ENCODE measurements at places on chromosomes 7 and 10. TPM values are rescaled to one million over a fixed set of nuclear protein-coding genes. Genes with fewer than 3 reads are reported as not detected.
A peak's percentile ranks its signal among the peaks of the same experiment; 100 is the strongest.

The SFRP5 gene
- 1.9 TPM for total RNA-seq

The CRHR2 gene
- total RNA-seq = not detected

The XPNPEP1 gene
- total RNA-seq = 180 TPM

The LANCL2 gene
- 17.0 TPM for total RNA-seq

The DKK1 gene
- total RNA-seq = 0.27 TPM

The A1CF gene
- not detected for total RNA-seq

- DNase-seq = no peak
These were observed 101.6 kb downstream of the NKX6-2 start for GRCh38 chr10:132684164-132684891.

GRCh38 chr7:2954433-2954853 is 89.2 kb downstream of the CARD11 start:
- DNase-seq = no peak

DNA sequence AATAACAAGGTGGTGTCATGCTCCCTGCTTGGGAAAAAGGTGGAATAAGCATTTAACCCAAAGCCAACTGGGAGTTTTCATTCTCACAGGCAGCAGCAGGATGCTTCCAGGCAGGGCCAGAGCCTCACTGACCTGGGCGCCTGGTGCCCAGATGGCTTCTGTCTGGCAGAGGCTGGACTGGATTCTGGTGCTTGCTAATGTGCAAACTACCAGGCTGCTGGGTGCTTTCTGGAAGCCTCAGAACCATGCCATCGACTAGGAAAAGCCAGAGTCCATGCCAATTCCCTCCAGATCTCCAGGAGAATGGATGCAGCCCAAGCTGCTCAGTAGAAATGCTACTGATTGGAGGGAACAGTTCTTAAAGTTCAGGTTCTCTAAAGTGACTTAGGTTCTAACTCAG is 36.2 kb downstream of the VIPR2 start:
- DNase-seq = no peak

DNA sequence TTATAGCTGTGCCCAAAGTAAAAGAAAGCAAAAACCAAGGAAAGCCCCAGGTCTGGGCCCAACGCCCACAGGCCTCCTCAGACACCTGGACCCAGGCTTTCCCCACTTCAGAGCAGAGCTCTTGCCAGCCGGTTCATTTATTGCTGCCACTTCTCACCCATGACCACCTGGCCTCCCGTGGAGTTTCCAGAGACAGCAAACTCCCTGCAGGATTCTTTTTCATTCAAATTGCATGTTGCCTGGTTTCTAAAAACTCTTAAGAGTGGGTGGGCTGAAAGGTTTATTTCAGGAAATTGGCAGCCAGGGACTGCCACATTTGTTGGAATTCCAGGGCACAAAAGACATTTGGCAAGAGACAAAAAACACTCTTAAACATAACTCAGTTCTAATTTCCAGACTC is 4.7 kb downstream of the VOPP1 start:
- DNase-seq = no peak

DNA sequence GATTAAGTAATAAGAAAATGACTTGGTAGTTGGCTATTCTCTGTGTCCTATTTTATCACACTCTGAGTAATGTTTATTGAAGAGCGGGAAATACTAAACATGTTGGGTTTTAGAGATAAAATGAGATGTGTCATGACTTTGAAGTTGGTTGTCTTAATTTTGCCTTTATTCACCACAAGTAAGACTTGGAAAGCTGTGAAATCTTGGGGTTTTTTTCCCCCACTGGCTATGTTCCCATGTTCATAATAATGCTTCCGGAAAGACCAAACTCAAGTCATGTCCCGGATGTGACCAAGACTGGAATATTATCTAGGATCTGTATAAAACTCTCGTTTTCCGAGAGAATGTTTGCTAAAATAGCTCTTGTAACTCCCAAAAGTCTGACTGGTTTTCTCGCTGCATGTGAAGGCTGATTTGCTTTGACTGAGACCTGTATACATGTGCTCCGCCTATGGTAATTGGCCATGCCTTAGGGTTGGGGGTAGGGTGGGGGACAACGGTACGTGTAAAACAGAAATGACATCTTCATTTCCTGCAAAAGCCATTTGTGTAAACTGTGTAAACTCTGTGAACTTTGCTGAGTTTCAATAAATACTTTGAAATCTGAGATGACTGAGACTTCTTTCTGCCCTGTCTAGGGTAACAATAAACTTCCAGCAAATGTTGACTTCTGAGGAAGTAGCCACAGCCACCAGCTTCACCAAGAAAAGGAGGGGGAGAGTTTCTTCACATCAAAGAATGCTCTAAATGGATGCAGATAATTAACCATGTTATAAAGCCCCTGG is 169.6 kb downstream of the ZNF365 start:
- DNase-seq = no peak

GRCh38 chr10:115989621-115990020 is 283.4 kb downstream of the GFRA1 start:
- DNase-seq = no peak

DNA sequence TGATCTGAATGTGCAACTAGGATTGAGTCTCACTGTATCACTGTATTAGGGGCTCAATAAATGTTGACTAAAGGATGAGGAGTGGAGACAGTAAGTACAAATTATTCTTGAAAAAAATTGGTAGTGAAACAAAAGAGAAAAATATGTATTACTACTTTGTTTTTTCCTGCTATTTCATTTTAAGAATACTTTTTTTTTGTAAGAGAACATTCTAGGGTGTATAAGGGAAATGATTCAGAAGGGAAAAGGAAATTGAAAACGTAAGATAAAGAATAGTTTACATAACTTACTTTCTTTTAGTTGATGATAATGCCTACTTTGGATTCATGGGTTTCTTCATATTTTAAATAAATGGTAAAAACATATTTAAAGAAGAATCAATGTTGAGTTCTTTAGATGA is 9.6 kb downstream of the CAPZA2 start:
- no peak for DNase-seq

DNA sequence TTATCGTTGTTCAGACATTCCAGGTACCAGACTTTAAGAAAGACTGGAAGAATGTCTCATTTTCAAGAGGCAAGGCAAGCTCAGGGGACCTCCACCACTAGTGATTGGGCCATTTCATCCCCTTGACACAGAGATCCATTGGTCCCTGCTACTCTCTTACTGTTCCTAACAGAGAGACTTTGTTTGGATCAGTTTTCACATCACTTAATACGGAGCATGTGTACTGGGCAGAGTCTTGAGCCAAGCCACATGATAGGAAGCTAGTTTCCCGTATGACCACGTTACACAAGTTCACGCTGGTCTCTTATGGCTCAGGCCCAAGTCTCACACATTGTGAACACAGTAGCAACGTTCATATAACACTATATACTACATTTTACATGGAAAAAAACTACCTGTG is 269.9 kb downstream of the BAMBI start:
- no peak for DNase-seq

DNA sequence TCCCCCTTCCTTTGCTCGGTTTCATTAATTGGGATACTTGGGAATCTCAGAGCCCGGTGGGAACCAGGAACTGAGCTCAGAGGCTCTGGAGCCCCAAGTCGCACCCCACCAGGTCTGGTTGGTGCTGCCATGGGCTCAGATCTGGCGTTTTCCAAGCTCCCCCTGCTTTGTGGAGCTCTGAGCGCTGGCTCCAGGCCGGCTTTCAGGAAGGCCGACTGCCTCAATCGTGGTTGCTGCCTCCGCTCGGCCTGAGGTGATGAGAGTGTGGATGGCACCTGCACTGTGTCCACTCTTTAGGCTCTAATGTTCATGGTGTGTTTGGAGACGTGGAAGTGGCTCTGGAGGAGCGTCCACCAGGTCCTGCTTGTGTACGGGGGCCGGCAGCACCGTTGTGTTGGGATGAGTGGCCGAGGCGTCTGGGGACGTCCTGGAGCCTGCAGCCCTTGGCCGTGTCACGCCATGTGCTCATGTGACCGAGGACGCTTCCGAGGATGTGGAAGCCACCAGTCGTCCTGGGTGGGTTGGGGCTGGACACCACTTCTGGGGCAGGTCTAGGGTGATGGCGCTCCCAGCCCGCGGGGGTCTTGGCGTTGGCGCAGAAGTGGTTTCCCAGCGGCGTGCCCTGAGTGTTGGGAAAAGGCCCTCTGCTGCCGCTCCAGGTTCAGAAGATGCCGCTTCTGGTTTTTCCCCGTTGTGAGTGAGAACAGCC is 8.2 kb downstream of the INPP5A start:
- no peak for DNase-seq

- DNase-seq = no peak
These were observed 82.5 kb upstream of the TBX20 start for GRCh38 chr7:35336444-35336843.

DNA sequence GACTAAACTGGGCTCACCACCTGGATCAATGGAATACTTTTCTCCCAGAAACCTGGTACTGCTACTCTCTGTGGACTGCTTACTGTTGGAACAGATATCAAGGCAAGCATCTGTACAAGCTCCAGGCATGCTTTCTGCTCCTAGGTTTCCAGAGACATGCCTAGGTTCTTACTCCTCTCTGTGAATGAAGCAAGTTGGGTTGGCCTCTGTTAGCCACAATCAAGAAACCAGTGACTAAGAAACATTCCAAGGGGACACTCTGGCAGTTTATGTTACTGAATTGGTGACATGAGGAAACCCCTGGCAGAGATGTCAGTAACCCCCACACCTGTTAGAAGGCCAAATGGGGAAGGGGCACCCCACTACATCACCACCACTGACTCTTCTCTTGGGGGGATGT is 121.9 kb downstream of the GFRA1 start:
- no peak for DNase-seq

DNA sequence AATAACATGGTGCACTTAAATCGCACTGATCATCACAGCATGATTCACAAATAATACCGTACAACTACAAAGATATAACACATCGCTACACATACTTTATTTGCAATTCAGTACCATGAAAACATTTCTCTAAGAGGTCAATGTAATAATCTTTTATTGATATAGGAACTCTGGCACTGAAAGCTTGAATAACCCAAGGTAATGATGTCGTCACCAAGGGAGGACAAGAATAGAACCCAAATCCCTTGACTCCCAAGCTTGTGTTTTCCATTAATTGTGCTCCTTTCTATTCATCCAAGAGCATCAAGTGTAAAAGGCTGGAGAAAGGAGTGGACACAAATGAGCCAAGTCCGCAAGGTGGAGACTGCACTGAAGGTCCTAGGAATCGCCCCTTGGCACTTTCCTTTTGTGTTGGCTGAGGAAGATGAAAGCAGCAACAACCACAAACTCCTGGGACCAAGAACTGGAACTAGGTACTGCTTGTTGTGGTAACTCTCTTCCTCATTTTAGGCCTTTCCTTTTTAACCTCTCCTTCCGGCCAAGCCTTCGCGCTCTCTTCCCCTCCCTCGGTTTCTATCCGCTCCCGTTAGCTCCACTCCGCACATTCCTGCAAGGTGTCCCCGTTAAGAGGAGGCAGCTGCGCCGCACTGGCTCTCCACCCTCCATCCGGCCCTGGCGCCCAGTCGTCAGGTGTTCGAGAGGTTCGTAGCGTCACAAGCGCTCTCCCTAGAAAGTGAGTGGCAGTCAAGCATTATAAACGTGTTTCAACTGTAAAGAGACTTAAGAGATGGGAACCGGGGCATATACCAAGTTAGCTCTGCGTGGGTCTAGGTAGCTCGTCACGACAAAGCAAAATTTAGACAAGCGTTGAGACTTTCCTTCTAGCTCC is 1.0 kb upstream of the CBLL1 start:
- DNase-seq = no peak

GRCh38 chr10:126783806-126784557 is 113.5 kb upstream of the C10orf90 start:
- DNase-seq = no peak

DNA sequence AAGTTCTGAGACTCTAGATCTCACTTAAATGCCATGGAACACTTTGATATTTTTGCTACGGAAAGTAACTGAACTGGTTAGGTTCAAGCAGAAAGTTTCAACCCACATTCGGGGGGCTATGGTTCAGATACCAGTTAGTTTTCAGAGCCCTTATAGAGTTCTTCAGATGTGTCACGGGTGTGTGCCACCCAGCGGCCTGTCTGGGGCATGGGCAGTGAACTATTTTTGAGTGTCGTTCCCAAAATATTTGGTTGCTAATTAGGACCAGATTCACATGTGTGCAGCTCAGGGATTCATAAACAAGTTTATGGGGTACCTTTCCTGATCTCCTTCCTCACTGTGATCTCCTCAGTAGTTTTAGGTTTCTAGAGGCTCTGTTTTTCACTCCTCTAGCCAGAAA is 271.9 kb downstream of the C7orf25 start:
- DNase-seq = no peak

GRCh38 chr7:297611-298374 is 7.8 kb downstream of the FOXL3 start:
- DNase-seq = no peak

DNA sequence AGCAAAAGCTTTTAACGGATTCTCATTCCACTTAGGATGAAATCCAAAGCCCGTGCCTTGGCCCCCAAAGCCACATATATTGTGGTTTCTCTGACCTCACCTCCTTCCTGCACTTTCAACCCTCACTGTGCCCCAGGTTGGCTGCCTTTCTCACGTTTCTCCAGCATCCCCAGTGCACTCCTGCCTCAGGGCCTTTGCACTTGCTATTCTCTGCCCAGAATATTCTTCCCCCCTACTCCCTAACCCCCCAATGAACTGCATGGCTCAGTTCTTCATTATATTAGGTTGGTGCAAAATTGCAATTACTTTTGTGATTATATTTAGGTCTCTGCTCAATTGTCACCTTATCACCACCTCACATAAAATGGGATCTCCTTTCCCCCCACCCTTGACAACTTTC is 34.2 kb downstream of the MYOF start:
- DNase-seq = no peak

DNA sequence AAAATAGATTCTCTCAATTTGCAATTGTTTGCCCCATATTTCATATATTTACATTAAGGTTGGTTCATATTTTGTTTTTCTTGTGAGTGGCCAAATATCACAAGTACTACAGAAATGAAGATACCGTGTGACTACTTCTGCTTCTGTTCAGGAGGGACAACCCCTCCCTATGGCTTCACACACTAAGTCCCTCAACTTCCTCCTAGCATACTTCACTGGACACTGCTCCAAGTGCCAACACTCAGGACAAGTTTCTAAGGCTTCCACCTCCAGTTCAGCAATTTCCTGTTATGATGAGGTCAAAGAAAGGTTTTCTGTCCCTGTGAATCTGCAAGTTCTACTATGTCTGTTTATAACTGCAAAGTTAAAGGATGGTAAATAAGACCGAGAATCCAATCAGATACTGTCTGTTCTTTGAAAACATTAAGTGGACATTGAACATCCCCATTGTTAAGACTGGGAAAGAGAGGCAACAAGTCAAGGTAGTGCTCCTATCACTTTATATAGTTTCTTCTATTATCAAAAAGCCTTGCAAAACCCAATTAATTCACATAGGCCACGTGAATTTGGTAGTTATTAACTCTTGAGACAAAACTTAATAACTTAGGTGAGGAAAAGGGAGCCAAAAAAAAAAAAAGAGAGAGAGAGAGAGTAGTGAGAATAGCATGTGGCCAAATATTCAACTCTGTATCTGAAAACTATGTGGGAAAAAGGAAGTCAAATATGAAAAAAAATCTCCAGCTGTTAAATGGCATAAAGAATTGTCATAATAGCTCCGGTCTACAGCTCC is 81.3 kb upstream of the DKK1 start:
- peak; percentile 12 for DNase-seq
